ENCODE measurements at places on chromosomes 16 and 17.

DNA sequence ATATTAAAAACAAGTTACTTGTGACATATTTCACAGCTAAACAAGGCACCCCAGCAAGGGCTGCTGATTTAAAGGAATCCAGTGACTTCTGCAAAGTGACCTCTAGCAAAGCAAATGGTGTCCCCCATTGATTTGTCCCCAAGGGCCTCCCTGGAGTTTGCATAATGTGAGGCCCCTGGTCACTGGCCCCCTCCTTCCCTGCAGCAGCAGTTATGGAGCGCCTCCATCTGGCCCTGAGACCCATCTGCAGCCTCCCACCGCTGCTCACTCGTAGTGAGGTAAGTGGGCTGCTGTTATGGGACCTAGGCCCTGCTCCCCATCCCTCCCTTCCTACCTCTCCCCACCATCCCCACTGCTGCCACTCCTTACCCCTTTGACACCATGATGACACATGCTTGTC lies 19.6 kb upstream of the EEF2K start:
- no peak for DNase-seq

DNA sequence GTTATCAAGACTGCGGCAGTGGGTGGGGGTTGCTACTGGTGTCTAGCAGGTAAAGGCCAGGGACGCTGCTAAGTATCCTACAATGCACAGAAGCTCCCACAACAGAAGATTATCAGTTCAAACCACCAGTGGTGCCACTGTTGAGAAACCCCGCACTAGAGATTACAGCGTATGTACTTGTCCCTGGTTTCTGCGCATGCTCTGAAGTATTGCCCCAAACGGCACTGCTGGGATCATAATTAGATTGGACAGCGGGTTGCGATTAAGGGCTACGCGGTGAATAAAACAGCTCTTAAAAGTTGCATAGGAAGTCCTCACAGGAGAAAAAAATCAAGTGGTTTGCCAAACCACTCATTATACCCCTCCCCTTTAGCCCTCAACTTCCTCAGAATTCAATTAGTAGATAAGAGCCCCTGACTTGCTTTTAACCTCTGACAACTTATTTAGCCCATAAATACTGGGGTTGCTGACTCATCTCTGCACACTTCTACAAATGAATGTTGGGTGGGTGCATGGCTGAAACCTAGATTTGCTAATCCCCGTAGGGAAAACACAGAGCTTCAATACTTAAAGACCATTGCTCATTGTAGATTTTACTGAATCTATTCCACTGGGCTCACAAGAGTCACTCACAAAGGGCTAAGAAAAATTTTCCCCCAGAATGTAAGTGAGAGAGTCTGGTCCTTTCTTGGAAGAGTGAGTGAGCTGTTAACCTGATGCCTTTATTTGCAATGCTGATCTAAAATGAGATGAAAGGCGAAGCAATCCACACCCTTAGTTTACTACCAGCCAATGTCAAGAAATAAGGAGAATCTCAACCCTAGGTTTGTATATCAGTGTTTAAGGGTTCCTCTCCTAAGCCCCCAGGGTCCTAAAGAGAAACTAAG lies 91.8 kb downstream of the RGS9 start:
- DNase-seq = no peak

- DNase-seq = no peak
These were observed 334.3 kb upstream of the TBX2 start for GRCh38 chr17:61065263-61065773.

DNA sequence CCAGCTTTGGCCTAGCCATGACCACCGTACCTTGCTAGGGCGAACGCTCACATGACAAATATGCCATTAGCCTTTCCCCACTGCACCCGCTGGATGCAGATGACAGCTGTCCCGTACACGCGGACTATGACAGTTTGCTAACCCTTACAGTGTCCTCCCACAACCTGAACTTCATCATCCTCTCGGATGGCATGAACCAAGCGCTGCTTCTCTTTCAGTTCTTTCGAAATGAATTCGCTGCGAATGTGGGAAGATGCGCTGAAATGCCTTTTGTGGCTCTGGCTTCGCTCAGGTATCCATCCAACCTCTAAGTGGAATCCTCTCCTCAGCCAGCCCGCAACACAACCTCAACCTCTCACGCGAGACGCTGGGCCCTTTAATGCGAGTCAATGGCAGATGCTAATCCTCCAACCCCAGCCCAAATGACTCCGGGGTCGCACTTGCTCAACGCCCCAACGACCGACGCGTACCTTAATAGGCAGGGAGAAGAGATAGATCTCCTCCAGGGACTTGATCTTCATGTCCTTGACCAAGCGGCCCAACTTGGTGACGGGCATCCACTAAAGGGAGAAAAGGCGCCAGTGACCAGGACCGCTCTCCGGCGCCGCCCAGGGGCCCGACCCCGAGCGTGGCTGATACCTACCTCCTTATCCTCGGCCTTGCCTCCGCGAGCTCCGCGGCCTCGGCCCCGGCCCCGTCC lies 670 bp downstream of the RPS2 start:
- no peak for DNase-seq

DNA sequence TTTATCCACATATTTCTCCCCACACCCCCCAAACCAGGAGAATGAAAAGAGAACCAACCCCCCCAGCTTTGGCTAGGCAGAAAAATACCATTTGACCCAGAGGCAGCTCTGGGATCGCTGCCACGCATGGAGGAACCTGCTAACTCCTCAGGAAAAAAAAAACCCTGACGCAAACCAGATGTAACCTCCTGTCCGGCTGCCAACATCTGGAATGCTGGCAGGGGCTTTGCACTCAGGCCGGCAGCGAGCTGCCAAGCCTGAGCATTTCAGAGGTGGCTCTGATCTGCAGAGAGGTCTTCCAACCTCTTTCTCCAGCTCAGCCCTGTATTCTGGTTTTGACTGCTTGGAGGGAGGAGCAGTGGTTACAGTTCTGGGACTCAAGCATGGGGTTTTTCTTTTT lies 8.2 kb downstream of the IGFBP4 start:
- no peak for DNase-seq

DNA sequence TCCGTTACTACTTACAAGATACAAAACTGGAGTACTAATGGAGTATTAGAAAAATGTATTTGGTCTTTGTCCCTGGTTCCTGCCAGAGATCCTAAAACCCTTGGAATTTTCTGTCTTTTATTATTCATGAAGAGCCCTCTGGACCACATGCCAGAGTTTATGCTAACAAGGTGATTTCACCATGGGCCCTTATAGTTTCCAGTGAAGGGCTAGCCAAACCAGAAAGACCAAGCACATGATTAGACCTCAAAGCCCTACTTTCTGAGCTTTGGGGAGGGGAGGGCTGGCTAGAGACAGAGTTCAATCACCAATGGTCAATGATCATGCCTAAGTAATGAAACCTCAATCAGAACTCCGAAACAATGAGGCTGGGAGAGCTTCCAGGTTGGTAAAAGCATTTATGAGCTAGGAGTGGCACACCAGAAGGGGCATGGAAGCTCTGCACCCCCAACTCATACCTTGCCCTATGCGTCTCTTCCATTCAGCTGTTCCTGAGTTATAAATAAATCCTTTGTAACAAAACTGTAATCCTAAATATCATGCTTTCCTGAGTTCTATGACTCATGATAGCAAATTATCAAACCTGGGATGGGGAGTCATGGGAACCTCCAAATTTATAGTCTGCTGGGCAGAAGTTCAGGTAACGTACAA lies 10.4 kb downstream of the DCUN1D3 start:
- no peak for DNase-seq

GRCh38 chr17:69437475-69437874 lies 23.0 kb downstream of the MAP2K6 start:
- DNase-seq = no peak
